Neural crest cell (in vitro differentiated cells): ENCODE measurements at places on chromosomes 11 and 22. TPM values are rescaled to one million over a fixed set of nuclear protein-coding genes. Genes with fewer than 3 reads are reported as not detected.

- DNase-seq, result peak; percentile 18
These were observed 141.1 kb downstream of the RCN1 start for GRCh38 chr11:32231909-32232493.

LRRC10B gene
- 2.8 and 2.9 TPM in 2 replicates for total RNA-seq

EHF gene
- not detected in 2 replicates for total RNA-seq

- no peak for DNase-seq
These were observed 126.8 kb downstream of the LARGE1 start for GRCh38 chr22:33793475-33793874.

DNA sequence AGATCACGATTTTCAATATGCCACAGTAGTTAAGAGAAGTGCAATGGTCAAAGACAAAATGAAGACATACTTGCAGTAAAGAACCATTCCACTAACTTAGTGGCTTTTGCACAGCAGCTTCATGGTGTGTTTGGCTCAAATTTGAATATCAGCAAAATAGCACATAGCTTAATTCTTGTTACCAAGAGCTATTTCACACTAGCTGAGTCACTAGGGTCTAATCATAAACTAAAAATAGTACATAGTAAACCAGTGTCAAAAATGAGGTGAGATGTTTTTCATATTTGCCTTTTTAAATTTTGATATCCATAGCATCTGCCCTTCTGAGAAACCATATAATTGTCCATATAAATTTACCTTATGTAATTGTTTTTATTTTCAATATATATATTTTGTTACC, 325.0 kb upstream of the LUZP2 start:
- DNase-seq, result no peak

- no peak for DNase-seq
These were observed 22.8 kb downstream of the CASP5 start for GRCh38 chr11:105000167-105000566.

DNA sequence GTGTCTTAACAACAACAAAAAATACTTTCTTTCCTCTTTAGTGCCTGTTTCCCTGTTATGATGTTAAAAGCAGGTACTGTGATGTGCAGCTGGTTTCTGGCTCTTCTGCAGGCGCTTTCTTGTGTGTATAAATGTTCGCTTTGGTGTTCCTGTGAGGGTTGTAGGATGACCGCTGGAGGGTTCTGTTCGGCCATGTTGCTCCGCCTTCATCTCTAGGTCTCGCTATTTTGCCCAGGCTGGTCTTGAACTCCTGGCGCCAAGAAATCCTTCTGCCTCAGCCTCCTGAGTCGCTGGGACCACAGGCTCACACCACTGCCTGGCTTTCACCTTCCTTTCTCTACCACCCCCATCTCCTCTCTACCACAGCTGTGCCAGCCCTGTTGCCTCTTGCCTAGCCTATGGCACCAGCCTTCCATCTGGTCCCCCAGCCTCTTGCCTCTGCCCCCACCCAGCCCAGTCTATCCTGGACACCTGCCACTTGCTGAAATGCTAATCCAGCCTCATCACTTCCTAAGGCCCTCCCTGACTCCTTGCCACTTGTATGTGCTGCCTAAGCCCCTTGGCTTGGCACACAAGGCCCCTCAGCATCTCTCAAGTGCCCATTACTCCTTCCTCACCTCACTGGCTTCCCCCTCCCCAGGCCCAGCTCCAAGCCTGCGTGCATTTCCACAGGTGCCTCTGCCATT, 5.5 kb downstream of the LRRC74B start:
- no peak for DNase-seq

PKDREJ gene
- 0.02 TPM in 1 of 2 replicates, not detected in the other for total RNA-seq

OR52W1 gene
- total RNA-seq, result not detected in 2 replicates

MB gene
- total RNA-seq, result not detected in 2 replicates

TPBGL gene
- 0.19 and 0.27 TPM in 2 replicates for total RNA-seq

GRCh38 chr11:115469361-115469760, 34.9 kb downstream of the CADM1 start:
- no peak for DNase-seq

GRCh38 chr11:132082566-132082965, 712.2 kb downstream of the NTM start:
- DNase-seq, result no peak

- no peak for DNase-seq
These were observed 6.9 kb upstream of the TOMM22 start for GRCh38 chr22:38674888-38675287.

GRCh38 chr11:94417386-94417987, 16.3 kb upstream of the GPR83 start:
- DNase-seq, result no peak

- no peak for DNase-seq
These were observed 173.2 kb downstream of the KIF18A start for GRCh38 chr11:27934830-27935145.

- no peak for DNase-seq
These were observed 55.1 kb upstream of the SEPTIN5 start for GRCh38 chr22:19658967-19659804.

GRCh38 chr11:35029979-35030682, 108.8 kb upstream of the CD44 start:
- no peak for DNase-seq

DNA sequence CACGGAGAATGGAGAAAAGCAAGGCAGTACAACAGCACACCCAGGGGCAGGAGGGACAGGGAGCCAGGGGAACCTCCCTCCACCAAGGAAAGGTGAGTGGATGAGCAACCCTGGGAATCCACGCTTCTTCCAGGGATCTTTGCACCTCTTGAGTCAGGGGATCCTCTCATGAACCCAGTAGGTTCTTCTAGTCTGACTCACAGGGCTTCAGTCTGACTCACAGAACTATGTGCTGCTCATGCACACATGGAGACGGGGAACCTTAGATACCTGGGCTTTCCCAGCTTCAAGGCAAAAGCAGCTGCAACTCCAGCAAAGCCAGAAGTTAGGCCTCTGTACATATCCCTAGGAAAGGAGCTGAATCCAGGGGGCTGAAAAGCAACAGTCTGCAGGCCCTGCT, 1021.4 kb upstream of the TENM4 start:
- DNase-seq, result no peak

DNA sequence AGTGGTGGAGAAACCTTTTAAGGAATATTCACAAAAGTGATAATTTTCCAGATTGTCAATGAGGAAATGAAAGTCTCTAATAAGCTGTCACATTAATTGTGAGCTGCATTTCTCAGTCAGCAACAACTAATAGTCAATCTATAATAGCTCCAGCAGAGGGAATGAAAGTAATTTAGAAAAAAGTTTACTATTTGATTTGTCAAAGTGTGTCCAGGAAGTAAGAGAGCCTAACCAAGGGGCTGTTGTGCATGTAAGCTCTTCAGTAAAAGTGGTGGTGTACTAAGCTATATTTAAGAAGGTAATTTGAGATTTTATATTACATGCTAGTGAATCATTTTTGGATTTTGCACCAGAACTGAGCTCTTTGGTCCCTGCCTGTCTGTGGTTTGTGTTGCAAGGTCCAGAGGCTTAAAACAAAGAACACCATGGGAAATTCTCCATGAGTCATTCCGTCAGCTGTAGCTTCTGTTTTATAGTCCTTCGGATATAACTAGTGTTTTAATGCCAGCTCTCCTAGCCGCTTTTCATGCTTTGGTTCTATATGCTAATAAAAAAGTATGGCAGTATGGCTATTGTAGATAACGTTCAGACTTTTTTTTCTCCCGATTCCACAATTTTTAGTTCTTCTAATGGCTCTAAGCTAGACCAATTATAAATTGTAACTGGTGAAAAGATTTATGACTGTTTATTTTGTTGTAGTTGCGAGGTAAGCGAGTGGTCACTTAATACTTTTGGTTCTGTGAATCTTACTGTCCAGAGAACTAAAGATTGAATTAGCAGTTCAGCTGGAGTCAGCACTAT, 64.6 kb downstream of the ARHGEF12 start:
- DNase-seq, result no peak

GRCh38 chr22:38462960-38463784, 4.7 kb upstream of the KDELR3 start:
- DNase-seq, result peak; percentile 60

MMP10 gene
- not detected in 2 replicates for total RNA-seq

APLNR gene
- total RNA-seq, result 3.0 and 3.9 TPM in 2 replicates

CLMP gene
- total RNA-seq, result 4.2 and 4.3 TPM in 2 replicates

TMEM132A gene
- total RNA-seq, result 195 and 216 TPM in 2 replicates

GRCh38 chr11:30967579-30967978, 381.4 kb upstream of the MPPED2 start:
- no peak for DNase-seq

- DNase-seq, result no peak
These were observed 262.7 kb downstream of the ETS1 start for GRCh38 chr11:128324531-128325141.
